T follicular helper cell (primary cell): ENCODE measurements at places on chromosomes 12 and 14.

DNA sequence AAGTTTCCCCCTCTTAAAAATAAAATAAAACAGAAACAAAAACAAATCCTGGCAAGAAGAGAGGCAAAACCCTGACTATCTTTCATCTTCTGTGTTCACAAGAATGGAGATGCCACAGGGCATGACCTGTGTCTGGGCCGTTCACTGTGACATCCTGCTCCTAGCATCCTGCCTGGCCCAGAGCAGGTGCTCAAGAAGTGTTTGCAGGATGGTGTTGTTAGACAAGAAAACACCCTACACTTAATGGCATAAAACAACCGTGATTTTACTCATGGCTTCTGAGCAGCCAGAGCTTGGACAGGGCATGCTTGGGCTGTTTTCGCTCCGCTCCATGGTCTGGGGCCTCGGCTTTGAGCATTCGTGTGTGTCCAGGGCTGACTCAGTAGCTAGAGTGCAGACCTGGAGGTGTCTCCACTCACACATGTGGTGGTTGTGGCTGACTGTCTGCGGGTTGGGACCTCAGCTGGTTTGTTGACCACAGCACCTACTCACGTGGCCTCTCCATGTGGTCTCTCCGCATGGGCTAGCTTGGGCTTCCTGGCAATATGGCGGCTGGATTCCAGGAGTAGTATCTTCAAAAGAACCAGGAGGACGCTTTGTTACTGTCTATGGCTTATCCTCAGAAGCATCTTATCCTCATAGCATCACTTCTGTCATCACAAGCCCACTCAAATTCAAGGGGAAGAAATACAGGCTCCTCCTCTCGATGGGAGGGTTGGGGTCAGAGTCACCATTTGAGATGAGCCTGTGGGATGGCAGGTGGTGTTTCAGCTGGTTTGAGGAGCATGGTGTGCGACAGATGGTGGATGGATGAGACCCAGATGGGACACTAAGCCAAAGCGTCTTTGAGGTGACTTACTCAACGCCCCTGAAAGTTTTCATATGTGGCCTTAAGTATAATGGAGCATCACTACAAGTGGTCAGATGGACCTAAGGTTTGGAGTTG, 33.2 kb upstream of the FZD10 start:
- DNase-seq = no peak

GRCh38 chr12:51263341-51263740, 6.9 kb downstream of the SMAGP start:
- no peak for DNase-seq

GRCh38 chr14:68231898-68232297, 412.3 kb downstream of the RAD51B start:
- no peak for DNase-seq

GRCh38 chr12:100840748-100841147, 46.2 kb downstream of the ANO4 start:
- no peak for DNase-seq

DNA sequence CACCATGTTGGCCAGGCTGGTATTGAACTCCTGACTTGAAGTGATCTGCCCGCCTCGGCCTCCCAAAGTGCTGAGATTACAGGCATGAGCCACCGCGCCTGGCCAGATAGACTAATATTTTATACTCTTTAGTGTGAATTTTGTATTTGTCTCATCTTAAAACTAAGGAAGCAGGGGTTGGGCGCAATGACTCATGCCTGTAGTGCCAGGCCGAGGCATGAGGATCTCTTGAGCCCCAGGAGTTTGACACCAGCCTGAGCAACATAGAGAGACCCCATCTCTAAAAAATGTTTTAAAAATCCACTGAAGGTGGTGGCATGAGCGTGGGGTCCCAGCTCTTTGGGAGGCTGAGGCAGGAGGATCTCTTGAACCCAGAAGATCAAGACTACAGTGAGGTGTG, 9.0 kb downstream of the DYNC1H1 start:
- DNase-seq = no peak

- DNase-seq = no peak
Measured at GRCh38 chr12:111412007-111412829, 6.5 kb downstream of the SH2B3 start.

GRCh38 chr12:130787445-130788410, 51.3 kb downstream of the STX2 start:
- no peak for DNase-seq

DNA sequence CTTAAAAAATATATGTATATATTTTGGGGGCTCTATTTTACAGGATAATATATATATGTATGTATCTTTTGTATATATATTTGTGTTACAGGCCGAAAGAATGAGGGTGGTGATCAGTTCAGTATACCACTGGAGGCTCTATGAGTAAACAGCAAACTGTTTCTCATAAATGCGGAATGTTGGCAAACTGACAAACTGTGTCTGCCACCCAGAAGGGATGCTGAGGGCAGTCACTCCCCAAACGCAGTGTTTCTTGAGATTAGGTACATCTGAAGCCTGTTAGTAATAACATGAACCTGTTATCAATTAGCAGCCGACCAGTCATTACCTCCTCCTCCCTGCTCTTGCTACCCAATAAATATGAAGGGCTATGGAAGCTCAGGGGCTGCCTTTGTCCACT, 20.8 kb downstream of the TNFAIP2 start:
- DNase-seq = no peak

GRCh38 chr14:97703006-97703760, 906.0 kb downstream of the VRK1 start:
- DNase-seq = no peak

DNA sequence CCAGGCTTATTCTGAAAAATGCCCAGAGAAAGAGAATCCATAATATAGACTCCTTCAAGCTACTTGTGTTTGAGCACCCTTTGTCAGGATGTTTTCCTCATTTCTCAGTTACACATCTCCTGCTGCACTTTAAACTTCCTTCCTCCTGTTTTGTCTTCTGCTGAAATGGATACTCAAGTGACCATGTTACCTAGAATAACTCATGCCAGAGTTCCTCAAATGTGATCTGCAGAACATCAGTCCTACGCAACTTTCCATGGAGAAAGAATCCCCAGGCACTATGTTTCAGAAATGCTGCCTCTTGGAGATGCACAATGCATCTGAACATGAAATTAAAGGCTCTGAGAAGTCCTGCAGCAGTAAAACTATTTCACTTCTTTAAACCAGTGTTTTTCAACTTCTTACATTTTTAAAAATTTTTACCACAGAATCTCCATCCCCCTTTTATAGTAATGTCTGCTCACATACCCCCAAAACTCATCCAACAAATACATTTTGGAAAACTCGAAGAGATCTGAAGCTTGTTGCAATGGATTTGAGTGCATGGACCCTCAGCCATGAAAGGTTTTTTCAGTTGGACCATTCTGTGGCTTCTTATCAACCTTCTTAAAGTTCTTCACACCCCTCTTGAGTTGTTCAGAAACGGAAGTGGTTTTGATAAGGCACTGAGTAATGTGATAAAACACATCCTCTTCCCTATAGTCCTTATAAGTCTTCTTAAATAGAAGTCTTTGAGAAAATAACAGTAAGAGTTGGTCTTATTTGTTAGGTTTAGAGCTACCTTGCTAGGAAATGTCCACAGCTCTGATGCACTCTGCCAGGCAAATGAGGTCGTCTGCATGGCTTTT, 84.5 kb upstream of the KCNA1 start:
- DNase-seq = no peak

DNA sequence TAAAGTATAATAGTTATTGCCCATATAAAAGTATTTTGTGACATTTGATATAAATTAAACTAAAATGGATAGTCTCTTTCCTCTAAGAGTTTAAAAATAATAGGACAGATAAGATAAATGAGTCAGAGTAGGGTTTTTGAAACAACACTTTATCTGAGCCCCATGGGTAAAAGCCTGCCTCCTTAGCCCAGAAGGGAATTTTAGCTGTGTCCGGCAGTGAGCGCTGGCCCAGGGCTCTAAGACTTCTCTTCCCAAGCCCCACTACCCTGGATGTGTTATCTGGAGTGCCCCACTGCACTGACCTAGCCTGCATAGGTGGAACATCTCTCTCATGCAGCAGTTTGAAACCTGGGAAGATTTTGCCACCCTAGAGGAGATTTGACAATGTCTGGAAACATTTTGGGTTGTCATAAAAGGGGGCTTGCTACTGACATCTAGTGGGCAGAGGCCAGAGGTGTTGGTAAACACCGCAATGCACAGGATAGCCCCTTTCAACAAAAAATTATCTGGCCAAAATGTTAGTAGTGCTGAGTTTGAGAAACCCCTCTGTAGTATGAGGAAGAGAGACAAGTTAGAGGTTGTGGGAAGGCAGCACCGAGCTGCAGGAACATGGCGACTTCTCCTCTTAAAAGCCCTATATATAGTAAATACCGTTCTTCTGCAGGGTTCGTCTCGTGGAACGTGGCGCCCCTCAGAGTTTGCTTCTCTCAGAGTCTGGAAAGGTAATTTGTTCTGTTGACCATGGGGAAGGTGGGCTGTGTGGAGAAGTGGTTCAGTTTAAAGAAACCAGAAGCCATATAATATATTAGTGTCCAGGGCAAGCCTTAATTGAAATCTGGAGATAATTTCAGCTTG, 29.3 kb upstream of the ATF1 start:
- DNase-seq = no peak

DNA sequence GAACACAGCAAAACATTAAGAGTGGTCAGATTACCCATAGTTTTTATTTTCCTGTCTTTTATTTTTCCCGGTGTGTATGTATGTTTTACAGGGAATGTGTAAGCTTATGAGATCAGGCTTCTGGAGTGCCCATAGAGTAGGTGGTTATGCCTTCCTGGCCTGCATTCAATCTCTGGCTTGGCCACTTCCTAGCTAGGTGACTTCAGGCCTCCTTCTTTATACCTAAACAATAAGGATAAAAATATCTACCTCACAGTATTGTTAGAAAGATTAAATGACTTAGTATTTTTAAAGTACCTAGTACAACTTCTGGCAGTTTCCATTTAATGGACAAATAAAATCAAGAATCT, 42.4 kb downstream of the ITPR2 start:
- DNase-seq = no peak

- DNase-seq = no peak
Measured at GRCh38 chr12:27575762-27576118, 51.7 kb downstream of the PPFIBP1 start.

DNA sequence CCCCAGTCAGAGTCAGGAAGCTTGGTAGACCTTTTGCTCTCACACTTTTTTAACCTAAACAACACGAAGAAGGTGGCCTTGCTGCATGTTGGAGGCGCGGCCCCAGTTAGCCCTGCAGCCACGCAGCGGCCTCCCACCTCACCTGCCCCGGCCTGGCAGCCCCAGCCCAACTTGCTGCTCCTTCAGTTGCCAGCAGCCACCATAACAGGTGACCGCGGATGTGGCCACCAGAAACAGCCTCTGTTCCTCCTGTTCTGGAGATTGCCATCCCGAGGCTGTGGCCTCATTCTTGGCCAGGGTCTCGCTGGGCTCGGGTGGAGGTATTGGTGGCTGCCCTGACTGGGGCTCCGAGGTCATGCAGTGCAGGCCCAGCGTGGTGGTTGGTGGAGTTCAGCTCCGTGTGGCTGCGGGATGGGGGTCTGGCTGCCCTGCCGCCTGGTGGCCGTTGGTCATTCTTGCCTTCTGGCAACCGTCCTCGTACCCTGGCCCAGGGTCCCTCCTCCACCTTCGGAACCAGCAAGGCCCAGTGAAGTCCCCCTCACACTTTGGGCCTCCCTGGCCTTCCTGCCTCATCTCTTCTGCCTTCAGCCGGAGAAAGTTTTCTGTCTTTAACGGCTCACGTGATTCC, 20.7 kb upstream of the TEX22 start:
- no peak for DNase-seq

- DNase-seq = no peak
Measured at GRCh38 chr14:26204728-26205479, 392.9 kb downstream of the NOVA1 start.

DNA sequence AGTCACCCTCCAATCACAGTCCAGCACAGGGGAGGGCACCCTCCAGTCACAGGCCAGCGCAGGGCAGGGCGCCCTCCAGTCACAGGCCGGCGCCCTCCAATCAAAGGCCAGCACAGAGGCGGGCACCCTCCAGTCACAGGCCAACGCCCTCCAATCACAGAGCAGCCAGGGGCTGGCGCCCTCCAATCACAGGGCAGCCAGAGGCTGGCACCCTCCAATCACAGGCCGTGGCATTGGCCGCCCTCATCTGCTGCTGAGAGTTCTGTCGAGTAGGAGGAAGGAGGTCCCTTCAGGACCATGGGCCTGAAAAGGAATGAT, 26.6 kb downstream of the DDX51 start:
- no peak for DNase-seq

GRCh38 chr12:43964033-43964432, 128.2 kb downstream of the TMEM117 start:
- no peak for DNase-seq

DNA sequence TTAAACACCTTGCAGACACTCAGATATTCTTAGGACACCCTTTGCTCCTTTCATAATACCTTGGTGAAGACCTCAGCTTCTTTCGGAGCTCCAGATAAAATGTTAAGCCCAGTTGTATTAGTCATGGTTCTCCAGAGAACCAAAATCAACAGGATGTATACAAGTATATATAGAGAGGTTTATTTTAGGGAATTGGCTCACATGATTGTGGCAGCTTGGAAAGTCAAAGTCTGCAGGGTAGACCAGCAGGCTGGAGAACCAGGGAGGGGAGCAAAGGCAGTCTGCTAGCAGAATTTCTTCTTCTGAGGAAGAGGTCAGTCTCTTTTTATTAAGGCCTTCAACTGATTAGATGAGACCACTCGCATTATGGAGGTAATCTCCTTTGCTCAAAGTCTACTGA, 6.9 kb upstream of the IGF1 start:
- no peak for DNase-seq

- DNase-seq = no peak
Measured at GRCh38 chr12:49665384-49665783, 41.8 kb downstream of the FMNL3 start.

- no peak for DNase-seq
Measured at GRCh38 chr12:27779416-27779919, 565 bp upstream of the KLHL42 start.

DNA sequence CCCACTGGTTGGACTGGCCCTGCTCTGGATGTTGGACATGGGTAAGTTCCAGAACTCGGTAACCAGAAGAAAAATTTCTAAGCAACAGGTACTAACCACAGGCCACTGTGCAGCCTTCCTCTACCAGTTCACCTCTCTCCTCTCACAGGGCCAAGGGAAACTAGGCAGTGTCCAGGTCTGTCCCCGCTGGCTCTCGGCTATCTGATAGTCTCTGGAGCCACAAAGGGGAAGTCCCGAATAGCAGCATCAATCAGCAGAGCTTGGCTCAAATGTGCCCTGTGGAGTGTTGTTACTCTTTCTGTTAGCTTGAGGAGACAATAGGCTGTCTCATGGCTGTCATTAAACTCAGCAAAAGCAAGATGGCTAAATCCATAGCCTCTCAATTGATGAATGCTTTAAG, 73.2 kb downstream of the TSPAN11 start:
- no peak for DNase-seq
